ENCODE measurements at places on chromosomes 7 and 10. TPM values are rescaled to one million over a fixed set of nuclear protein-coding genes. Genes with fewer than 3 reads are reported as not detected.

GRCh38 chr7:17910377-17910776, 29.9 kb downstream of the SNX13 start:
- H3K4me1 ChIP-seq, result peaks cover 6% of the 10 kb centered on the region
- H3K27ac ChIP-seq, result no peak overlapping the region
- H3K27me3 ChIP-seq, result no peaks in the 10 kb centered on the region
- DNase-seq, result no peak

GRCh38 chr7:90968871-90969270, 295.4 kb upstream of the FZD1 start:
- H3K27ac ChIP-seq, result no peak overlapping the region
- H3K4me1 ChIP-seq, result no peaks in the 10 kb centered on the region
- no peak overlapping the region for H3K4me3 ChIP-seq
- H3K27me3 ChIP-seq, result no peaks in the 10 kb centered on the region

DNA sequence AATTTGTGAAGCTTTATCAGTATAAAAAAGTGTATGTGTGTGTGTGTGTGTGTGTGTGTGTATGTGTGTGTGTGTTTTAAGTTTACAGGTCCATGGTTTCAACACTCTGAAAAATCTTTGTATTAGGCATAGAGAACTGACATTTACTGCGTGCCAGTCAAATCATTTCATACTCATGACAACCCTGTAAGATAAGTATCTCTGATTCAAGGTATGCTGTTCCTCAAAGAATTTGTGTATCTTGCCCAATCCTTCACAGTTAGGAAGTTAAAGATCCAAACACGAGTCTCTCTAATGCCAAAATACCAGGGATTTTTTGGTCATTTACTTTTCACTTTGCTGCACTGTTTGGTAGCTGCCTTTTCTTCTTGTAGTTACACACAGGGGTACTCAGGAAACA, 1121.3 kb upstream of the AUTS2 start:
- H3K27me3 ChIP-seq, result no peaks in the 10 kb centered on the region
- H3K4me3 ChIP-seq, result no peak overlapping the region
- DNase-seq, result no peak
- H3K27ac ChIP-seq, result no peak overlapping the region
- H3K36me3 ChIP-seq, result no peaks in the 10 kb centered on the region

GRCh38 chr10:14889318-14889717, 10.7 kb downstream of the SUV39H2 start:
- peaks cover 13% of the 10 kb centered on the region for H3K36me3 ChIP-seq
- H3K27ac ChIP-seq, result no peak overlapping the region
- H3K27me3 ChIP-seq, result no peaks in the 10 kb centered on the region
- no peak overlapping the region for H3K4me3 ChIP-seq
- H3K4me1 ChIP-seq, result peaks cover 8% of the 10 kb centered on the region
- no peak for DNase-seq

- peaks cover 15% of the 10 kb centered on the region for H3K36me3 ChIP-seq
- H3K27ac ChIP-seq, result peak overlapping the region; percentile 57
- H3K27me3 ChIP-seq, result no peaks in the 10 kb centered on the region
- no peak overlapping the region for H3K4me3 ChIP-seq
- peak; percentile 52 for DNase-seq
- peaks cover 23% of the 10 kb centered on the region for H3K4me1 ChIP-seq
Observed at GRCh38 chr10:97673736-97674525, 13.1 kb downstream of the AVPI1 start.

DNA sequence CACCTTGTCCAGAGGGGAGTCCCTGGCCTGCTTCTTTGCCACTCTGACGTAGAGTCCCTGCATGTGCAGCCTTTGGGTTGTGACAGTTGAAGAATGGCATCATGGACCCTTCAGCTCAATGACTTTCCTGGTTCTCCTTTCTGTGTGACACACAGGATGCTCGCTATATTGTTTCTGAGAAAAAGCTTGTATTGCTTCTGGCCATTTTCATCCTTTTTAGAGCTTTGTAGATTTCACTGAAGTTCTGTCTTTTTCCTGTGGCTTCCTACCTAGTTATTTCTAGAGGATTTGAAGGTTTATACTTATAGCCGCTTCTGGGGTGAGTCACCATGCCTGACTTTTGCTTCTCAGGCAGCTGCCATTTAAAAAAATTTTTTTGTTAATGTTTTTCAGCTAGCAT, 27.0 kb downstream of the SND1 start:
- H3K27me3 ChIP-seq, result no peaks in the 10 kb centered on the region
- no peak for DNase-seq
- H3K4me1 ChIP-seq, result peaks cover 30% of the 10 kb centered on the region
- peak overlapping the region; percentile 63 for H3K27ac ChIP-seq
- H3K36me3 ChIP-seq, result peaks cover 66% of the 10 kb centered on the region

DNA sequence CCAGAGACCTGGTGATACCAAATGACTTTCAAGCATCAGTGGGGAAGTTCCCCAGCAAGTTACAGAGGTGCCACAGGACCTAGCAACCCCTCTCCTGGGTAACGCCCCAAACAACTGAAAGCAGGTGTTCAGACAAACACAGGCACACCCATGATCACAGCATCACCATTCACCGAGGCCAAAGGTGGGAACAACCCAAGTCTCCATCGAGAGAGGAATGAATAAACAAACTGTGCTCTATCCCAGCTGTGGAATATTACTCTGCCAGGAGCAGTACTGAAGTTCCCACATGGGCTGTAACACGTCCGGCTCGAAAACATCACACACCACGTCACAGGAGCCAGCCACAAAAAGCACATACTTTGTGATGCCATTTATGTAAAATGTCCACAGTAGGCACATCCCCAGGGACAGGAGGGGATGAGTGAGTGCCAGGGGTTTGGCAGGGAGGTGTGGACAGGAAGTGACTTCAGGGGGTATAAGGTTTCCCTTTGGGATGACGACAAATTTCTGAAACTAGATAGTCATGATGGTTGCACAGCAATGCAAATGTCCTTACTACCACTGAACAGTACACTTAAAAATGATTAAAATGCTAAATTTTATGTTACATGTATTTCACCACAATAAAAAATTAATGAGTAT, 222.8 kb downstream of the TNS3 start:
- DNase-seq, result no peak
- no peaks in the 10 kb centered on the region for H3K36me3 ChIP-seq
- no peak overlapping the region for H3K4me3 ChIP-seq
- peaks cover 2% of the 10 kb centered on the region for H3K4me1 ChIP-seq
- H3K27ac ChIP-seq, result no peak overlapping the region
- no peaks in the 10 kb centered on the region for H3K27me3 ChIP-seq

- H3K27me3 ChIP-seq, result no peaks in the 10 kb centered on the region
- H3K4me3 ChIP-seq, result no peak overlapping the region
- no peaks in the 10 kb centered on the region for H3K36me3 ChIP-seq
- H3K27ac ChIP-seq, result no peak overlapping the region
- DNase-seq, result no peak
Observed at GRCh38 chr10:96991313-96991841, 159.3 kb downstream of the LCOR start.

GRCh38 chr10:71244431-71245419, 32.4 kb downstream of the UNC5B start:
- H3K27ac ChIP-seq, result no peak overlapping the region
- H3K4me3 ChIP-seq, result no peak overlapping the region
- H3K27me3 ChIP-seq, result peaks cover 9% of the 10 kb centered on the region
- H3K4me1 ChIP-seq, result no peaks in the 10 kb centered on the region
- no peak for DNase-seq

- no peak overlapping the region for H3K27ac ChIP-seq
- no peaks in the 10 kb centered on the region for H3K36me3 ChIP-seq
- H3K4me3 ChIP-seq, result no peak overlapping the region
- H3K4me1 ChIP-seq, result no peaks in the 10 kb centered on the region
Observed at GRCh38 chr7:89826557-89826956, 327.7 kb upstream of the STEAP1 start.

GRCh38 chr10:24231200-24231599, 22.3 kb downstream of the KIAA1217 start:
- no peak for DNase-seq
- no peaks in the 10 kb centered on the region for H3K4me1 ChIP-seq
- H3K27ac ChIP-seq, result no peak overlapping the region
- no peak overlapping the region for H3K4me3 ChIP-seq

GRCh38 chr7:128665057-128665456, 7.0 kb upstream of the GARIN1A start:
- no peaks in the 10 kb centered on the region for H3K27me3 ChIP-seq
- no peak overlapping the region for H3K27ac ChIP-seq
- no peaks in the 10 kb centered on the region for H3K4me1 ChIP-seq
- no peak overlapping the region for H3K4me3 ChIP-seq

DNA sequence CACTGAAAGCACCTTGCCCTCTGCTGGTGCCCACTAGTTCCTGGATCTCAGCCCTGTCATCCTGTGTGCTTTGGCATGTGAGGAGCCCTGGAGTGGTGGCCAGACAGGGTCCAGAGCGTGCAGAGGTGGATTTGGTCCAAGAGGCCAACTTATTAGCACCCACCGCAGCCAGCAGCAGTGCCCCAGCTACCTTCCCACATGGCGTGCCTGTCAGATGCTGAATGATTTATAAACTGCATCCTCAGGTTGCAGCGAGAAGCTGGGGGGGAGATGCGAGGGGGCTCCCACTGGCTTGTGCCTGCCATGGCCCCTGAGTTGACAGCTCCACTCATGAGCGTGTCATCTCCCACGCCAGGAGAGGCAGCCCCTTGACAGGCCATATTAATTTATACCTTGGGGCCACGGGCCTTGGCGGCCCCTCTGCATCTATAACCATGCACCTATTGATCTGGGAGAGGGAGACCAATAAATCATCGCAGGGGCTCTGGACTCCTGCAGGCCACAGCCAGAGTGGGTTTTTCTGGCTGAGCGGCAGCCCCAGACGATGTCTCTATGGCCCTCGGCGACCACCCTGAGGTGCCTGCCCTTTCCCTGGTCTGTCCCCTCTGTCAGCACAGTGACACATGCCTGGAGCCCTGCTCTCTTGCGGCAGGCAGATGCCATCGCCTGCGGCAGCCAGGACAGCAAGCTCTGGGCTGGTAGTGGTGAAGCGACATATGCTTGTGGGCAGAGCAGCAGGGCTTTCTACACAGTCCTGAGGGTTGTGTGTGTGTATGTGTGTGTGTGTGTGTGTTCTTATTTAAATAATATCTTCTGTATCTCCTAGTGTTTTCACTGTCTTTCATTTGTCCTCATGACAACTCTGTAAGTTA, 120.8 kb downstream of the CDH23 start:
- no peak overlapping the region for H3K4me3 ChIP-seq
- H3K27ac ChIP-seq, result no peak overlapping the region
- no peaks in the 10 kb centered on the region for H3K36me3 ChIP-seq
- DNase-seq, result no peak

GRCh38 chr7:94848531-94848930, 58.9 kb upstream of the PPP1R9A start:
- H3K4me1 ChIP-seq, result no peaks in the 10 kb centered on the region
- no peaks in the 10 kb centered on the region for H3K27me3 ChIP-seq
- no peak for DNase-seq

- H3K36me3 ChIP-seq, result no peaks in the 10 kb centered on the region
- H3K27ac ChIP-seq, result no peak overlapping the region
- no peaks in the 10 kb centered on the region for H3K27me3 ChIP-seq
- H3K4me3 ChIP-seq, result no peak overlapping the region
- DNase-seq, result no peak
Observed at GRCh38 chr10:126609566-126609965, 60.9 kb downstream of the C10orf90 start.

GRCh38 chr7:113289140-113289740, 170.9 kb upstream of the SMIM30 start:
- no peaks in the 10 kb centered on the region for H3K4me1 ChIP-seq
- no peaks in the 10 kb centered on the region for H3K36me3 ChIP-seq
- no peak overlapping the region for H3K4me3 ChIP-seq
- peaks cover 3% of the 10 kb centered on the region for H3K27me3 ChIP-seq
- no peak for DNase-seq

DNA sequence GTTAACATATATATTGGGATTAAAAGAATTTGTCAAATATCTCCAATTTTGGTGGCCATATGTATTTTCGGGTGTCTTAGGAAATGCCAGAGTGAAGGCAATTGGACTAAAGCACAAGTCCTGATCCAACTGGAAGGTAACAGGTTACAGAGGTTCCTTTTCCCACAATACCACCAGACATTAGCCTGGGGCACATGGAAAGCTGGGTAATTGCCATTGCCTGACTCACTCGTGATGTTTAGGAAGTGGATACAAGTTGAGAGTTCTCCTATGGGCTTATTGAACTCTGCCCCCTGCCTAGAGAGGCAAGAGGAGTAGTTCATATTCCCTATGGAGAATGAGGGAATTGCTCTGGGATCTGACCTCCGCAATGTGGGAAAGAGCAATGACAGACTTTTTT, 5.7 kb downstream of the DNAH11 start:
- DNase-seq, result no peak
- H3K27me3 ChIP-seq, result peaks cover 41% of the 10 kb centered on the region
- H3K36me3 ChIP-seq, result no peaks in the 10 kb centered on the region
- H3K4me1 ChIP-seq, result peaks cover 4% of the 10 kb centered on the region

DNA sequence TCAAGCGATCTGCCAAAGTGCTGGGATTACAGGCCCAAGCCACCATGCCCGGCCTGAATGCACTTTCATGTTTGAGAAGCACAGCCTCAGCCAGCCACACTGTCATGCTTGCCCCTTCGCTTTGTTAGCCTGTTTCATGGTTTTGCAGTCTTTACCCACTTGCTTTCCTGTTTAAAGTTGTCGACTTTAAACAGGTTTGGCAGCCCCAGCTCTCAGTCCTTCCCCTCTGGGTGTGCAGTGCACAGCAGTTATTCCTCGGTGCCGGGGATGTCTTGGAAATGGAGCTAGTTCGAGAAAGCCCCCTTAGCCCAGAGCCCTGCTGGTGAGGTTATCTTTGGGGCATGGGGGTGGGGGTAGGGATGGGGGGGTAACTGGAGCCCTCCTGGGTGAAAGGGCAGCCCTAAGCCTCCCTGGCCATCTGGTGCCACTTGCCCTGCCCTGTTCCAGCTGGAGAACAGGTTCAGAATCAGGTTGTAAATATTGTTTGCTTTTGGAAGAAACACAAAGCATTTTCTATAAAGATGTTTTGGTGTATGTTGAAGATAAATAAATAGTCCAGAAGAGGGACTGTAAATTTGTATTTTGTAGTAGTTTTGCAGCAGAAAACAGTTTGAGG, 14.8 kb downstream of the TSPAN14 start:
- no peaks in the 10 kb centered on the region for H3K27me3 ChIP-seq
- no peak for DNase-seq
- peaks cover 98% of the 10 kb centered on the region for H3K4me1 ChIP-seq
- peaks cover 36% of the 10 kb centered on the region for H3K36me3 ChIP-seq
- H3K27ac ChIP-seq, result peak overlapping the region; percentile 84

- DNase-seq, result no peak
- no peaks in the 10 kb centered on the region for H3K27me3 ChIP-seq
- H3K36me3 ChIP-seq, result no peaks in the 10 kb centered on the region
- H3K4me1 ChIP-seq, result no peaks in the 10 kb centered on the region
Observed at GRCh38 chr10:52615756-52616394, 156.7 kb downstream of the MBL2 start.

Gene CAV1
- 0.87 TPM for total RNA-seq

Gene ACTR3C
- total RNA-seq, result 4.8 TPM

Gene SEMA3A
- 0.82 TPM for total RNA-seq

Gene IDI2
- total RNA-seq, result not detected

Gene VAX1
- total RNA-seq, result not detected

Gene CEP55
- total RNA-seq, result 79.3 TPM

Gene GDF2
- not detected for total RNA-seq

Gene MACROH2A2
- 6.3 TPM for total RNA-seq

Gene AZGP1
- not detected for total RNA-seq

Gene FEZF1
- total RNA-seq, result not detected

Gene PSD
- 2.9 TPM for total RNA-seq

Gene TACR2
- total RNA-seq, result not detected

Gene RNF133
- total RNA-seq, result not detected

Measured in activated CD8-positive, alpha-beta memory T cell treated with anti-CD3 and anti-CD28 coated beads, Interleukin-2, amount 10 ng/mL, durations not matched to agents 7 days and 5 days (primary cell).